ENCODE measurements at places on chromosomes 3 and 15.
A peak's percentile ranks its signal among the peaks of the same experiment; 100 is the strongest.

- no peak for DNase-seq
These were observed 108.8 kb downstream of the KLF13 start for GRCh38 chr15:31435261-31435911.

- DNase-seq = no peak
These were observed 18.4 kb downstream of the SRGAP3 start for GRCh38 chr3:9231006-9231405.

DNA sequence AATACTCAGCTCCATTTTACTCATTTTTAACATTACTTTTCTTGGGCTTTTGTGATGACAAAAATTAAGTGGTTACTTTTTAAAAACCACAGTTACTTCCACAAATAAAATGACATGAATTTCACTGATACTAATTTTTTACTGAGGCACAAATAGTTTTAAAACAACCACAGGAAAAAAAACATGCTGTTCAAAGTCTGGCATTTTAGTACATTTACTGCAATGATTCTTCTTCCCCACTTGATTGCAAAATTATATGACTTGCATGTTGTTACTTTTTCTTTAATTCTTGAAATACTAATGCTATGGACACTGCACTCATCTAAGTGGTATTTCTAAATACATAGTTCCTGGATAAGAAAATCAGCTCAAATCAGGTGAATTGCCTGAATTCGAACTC, 24.8 kb upstream of the SLMAP start:
- no peak for DNase-seq

DNA sequence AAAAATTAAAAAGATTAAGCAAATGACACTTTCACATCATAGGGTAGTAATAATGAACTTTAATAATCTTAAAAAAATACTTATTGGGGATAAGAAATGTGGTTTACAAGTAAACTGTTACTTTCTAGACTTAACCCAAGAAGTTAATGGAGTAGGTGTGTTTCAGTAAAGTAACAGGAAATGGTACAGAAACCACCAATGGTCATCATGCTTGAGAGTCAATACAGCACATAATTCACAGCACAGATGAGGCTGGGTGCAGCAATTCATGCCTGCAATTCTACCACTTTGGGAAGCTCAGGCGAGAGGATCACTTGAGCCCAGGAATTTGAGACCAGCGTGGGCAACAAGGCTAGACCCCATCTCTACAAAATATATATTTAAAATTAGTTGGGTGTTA, 11.5 kb upstream of the USP50 start:
- no peak for DNase-seq

DNA sequence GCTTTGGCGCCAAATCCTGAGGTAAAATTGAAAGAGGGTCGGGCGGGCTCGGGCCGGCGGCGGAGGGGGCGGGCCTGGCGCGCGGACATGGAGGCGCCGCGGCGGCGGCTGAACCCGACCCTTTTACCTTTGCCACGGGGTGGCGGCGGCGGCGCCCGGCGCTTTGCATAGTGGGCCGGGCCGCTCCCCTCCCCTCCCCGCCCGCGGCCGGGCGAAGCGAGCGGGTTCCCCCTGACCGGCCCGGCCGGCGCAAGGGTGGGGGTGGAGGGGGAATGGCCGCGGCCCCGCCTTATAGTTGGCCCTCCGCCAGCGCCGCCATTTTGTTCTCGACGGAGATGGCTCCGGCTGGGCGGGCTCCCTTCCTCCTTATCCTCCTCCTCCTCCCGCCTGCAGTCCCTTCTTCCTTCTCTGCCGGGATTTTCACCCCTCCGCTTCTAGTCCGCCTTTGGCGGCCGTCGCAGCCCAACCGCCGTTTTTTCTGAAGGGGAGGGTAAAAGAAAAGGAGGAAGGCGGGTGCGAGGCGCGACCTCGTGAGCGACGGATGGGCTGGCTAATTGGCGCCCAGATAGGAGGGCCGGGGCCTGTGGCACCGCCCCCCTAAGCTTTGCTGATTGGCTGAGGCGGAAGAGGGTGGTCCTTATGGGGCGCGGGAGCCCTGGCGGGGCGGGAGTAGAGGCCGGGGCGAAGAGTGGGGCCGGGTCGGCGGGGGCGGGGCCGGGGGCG, 664 bp downstream of the NR2C2 start:
- peak; percentile 87 for DNase-seq

GRCh38 chr3:154642145-154642544, 212.2 kb upstream of the GPR149 start:
- no peak for DNase-seq

GRCh38 chr3:13932578-13933295, 52.9 kb upstream of the WNT7A start:
- DNase-seq = no peak

DNA sequence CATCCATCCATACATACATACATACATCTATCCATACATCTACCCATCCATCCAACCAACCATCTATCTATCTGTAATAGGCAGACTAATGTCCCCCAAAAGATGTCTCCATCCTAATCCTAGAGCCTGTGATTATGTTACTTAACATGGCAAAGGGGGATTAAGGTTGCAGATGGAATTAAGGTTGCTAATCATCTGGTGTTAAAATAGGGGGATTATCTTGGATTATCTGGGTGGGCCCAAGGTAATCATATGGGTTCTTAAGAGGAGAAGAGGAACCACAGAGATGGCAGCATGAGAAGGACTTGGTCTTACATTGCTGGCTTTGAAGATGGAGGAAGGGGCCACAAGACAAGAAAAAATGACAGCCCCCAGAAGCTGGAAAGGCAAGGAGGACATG, 14.7 kb upstream of the RPL29 start:
- DNase-seq = no peak

- no peak for DNase-seq
These were observed 206.1 kb upstream of the LRIG1 start for GRCh38 chr3:66706890-66707289.

DNA sequence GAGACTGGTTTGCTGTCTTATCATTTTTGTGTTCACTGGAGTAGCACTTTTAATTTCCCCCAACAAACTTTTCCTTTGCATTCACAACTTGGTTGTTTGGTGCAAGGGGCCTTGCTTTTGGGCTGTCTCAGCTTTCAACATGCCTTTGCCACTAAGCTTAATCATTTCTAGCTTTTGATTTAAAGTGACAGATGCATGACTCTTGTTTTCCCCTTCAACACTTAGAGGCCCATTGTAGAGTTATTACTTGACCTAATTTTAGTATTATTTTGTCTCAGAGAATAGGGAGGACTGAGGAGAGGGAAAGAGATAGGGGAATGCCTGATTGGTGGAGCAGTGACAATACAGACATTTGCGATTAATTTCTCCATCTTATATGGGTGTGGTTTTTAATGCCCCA, 340.1 kb upstream of the MANF start:
- DNase-seq = no peak

- DNase-seq = peak; percentile 11
These were observed 203.3 kb downstream of the MBNL1 start for GRCh38 chr3:152471814-152472671.

- no peak for DNase-seq
These were observed 26.3 kb upstream of the GOLGA6C start for GRCh38 chr15:75231836-75232235.

- DNase-seq = no peak
These were observed 73.0 kb upstream of the POMGNT2 start for GRCh38 chr3:43178891-43179366.

GRCh38 chr15:39195961-39196486, 384.9 kb upstream of the THBS1 start:
- DNase-seq = no peak

All from DMS 273 treated with DMSO at 0.1 percent for 48 hours (cell line).